ENCODE measurements at places on chromosomes 6 and 20.

DNA sequence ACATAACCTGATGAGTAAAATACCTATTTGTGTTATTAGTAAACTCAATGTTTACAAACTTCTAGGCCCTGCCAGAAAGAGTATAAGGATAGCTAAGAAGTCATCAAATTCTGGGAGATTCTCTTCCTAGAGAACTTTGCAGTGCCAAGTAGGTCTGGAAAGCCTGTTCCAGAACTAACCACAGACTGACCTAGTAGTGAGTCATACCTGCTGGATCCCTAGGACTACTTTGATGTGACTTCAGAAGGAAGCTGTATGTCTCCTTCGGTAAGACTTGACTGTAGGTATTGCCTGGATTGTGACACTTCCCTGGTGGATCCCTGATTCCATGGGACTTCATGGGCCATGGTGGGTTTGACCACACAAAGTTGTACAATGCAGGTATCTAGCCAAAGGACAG lies 131.7 kb downstream of the DNAH8 start:
- DNase-seq: no peak

- DNase-seq: no peak
Observed at GRCh38 chr6:46234156-46234556, 63.4 kb upstream of the ENPP5 start.

DNA sequence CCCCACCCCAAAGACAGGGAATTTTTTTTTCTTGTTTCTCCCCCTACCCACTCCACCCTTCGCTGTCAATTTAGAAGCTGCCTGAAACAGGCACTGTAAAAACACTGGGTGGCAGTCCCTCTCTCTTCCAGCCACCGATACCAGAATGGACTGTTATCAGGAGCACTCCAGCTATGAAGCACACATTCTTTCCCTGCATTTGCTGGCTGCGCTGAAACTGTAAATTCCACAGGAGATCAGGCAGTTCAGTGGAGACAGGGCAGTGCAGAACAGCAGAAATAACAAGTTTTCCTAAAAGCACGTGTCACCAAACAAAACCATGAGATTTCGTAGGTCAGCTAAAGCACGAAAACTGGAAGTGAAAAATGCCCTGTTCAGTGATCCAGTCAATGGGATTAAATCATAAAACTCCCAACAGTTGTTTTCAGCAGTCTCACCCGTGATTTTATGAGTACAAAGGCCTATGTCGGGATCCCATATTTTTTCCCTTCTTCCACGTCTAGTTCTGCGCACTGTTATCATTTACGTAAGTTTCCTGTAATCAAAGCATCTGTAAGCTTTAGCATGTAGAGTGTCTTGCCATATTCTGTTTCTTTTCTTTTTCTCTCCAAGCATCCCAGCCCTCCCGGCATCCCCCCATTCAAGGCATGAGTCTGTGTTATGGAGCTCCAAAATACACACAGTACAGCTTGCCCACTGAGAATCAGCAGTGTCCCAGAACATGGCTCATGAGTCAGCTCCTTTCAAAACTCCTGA lies 359.9 kb upstream of the EPHA7 start:
- DNase-seq: no peak

DNA sequence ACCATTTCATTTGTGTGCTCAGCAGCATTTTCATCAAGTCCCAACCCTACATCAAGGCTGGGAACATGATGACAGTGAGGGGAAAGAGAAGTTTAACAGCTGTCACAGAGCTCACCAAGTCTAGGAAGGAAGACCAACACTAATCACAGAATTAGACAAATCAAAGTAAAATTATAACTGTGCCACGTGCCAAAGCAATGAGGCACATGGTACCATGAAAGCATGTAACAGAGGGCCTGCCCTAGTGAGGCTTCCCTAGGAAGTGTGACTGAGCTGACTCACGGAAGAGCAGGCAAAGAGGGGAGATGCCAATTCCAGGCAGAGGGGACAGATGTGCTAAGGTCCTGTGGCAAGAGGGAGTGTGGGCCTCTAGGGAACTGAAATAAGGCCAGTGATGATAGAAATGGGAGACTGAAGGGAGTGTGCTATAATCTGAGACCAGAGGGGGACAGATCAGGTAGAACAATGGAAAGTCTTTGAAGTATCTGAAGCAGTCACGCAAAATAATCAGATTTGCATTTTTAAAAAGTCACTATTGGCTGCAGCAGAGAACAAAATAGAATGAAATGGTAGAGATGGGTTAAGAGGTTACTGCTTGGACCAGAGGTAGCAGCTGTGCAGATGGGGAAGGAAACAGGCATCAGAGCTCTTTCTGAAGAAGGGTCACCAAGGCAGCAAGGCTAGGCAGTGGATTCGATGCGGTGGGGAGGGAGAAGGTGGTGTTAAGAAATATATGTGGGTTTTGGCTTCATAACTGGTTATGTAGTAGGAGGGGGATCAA lies 86.8 kb downstream of the GPR6 start:
- no peak for DNase-seq

DNA sequence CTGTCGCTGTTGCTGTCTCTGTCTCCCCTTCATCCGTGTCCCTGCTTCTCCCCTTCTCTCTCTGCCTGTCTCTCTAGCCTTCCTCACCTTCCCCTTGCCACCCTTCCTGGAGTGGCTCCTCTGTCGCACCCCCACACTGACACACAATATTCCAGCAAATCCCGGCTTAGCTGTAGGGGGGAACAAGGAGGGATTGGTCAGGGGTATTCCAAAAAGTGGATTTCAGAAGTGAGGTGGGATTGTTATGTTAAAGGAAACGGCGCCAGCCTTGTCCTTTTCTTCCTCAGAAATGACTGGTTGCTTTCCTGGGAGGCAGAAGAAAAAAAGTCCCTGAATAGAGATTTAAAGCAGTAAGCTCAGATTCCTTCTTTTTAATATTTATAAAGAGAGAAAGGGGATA lies 76.3 kb upstream of the SIRPA start:
- DNase-seq: no peak

DNA sequence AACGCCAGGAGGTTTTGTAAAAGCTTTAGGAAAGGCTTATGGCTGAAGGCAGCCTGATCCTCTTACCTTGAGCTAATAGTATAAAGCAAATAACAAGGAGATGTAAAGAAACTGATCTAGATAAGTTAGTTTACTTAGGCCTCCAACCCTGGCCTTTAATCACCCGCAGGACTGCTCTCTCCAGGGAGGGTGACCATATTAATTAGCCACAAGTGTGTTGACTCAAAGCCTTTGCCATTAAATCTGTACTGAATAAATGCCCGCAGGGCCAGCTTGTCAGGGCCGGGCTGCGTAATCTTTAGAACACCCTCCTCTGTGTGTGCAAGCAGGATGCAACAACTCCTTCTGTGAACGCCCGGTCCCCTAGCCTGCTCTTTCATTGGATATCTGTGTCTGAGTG lies 6.1 kb upstream of the PRSS16 start:
- no peak for DNase-seq

DNA sequence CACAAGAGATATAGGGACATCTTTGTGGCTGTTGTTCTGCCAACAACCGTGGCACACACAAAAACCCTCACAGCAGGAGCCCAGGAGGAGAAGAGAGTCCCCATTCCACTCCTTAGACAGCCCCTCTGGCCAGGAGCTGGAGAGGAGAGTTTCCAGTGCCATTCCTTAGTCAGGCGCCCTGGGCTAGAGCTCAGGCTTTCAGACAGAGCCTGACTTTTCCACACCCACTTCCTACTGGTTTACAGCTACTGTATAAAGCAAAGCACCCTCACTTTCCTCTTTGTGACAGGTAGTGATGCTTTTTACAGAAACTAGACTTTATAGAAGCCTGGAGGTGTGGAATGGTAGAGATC lies 145.9 kb downstream of the SYCP2 start:
- no peak for DNase-seq

GRCh38 chr6:135063926-135064325 lies 9.3 kb upstream of the HBS1L start:
- no peak for DNase-seq

DNA sequence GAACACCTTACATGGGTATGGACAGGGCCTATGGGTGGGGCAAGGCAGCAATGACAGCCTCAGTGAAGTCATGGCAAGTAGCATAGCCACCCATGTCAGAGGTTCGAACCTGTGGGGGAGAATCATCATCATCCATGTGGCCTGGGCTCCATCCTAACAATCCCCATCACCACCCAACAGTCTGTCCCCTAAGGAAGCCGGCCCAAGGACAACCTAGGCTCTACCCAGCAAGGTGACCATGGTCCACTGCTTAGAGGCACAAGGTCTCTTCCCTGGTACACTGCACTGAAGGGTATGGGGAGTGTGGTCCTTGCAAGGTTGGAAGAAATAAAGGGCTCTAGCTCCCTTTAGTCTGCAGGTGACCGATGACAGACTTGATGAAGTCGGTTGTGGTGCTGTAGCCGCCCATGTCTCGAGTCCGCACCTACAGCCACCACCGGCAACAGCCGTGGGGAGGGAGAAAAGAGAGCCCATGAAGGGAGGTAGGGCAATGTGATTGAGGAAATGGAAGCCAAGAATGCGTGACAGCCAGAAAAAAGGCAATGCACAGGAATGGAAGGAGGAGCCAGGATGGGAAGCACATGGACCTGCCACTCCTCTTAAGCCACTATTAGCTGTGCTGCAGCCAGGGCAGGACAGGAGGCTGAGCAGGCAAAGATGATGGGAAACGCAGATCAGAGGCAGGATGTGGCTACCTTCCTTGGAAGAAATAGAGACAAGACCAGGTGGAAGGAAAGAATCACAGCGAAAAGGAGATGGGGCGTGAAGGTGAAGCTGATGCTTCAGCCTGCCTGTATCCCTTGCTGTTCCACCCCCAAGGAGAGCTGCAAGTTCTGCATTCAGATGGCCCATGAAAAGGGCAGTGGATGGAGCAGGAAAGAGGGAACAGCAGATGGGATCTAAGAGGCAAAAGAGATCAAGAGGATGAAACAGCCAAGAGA lies 5.3 kb downstream of the IDH3B start:
- DNase-seq: no peak
